ENCODE measurements at places on chromosomes 11 and 22.
A peak's percentile ranks its signal among the peaks of the same experiment; 100 is the strongest.

DNA sequence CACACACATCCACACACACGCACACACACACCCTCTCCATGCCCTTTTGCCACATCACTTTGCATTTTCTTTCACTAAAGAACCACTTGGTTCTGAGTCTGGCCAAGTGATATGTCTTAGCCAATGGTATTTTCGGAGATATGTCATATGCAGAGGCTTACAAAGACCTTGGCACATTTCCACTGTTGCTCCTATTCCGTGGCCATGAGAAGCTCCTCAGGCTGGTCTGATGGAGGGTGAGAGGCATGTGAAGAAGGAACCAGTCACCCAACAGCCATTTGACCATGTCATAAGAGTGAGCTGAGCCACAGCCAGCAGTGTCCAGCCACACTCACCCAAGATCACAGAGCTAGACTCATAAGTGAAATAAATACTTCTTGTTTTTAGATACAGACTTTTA lies 212.6 kb upstream of the NAV2 start:
- DNase-seq = no peak

DNA sequence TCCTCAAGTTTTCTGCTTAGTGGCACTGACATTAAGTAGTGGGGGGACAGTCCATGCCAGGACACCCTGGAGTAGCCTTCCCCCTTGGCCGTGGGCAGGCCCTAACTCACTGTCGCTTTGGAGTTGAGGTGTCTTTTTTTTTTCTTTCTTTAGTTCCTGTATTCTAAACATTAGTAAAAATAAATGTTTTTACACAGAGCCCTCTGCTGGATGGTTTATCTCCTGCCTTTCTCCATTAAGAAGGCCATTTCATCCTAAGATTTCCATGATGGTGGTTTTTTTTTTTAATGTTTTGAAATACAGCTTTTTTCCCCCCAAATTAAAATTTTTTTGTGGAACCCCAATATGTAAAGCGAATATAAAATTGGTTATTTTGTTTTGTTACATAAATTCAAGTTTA lies 1.8 kb upstream of the TIGD3 start:
- DNase-seq = no peak

- DNase-seq = no peak
Measured at GRCh38 chr22:40213478-40213877, 35.8 kb downstream of the TNRC6B start.

DNA sequence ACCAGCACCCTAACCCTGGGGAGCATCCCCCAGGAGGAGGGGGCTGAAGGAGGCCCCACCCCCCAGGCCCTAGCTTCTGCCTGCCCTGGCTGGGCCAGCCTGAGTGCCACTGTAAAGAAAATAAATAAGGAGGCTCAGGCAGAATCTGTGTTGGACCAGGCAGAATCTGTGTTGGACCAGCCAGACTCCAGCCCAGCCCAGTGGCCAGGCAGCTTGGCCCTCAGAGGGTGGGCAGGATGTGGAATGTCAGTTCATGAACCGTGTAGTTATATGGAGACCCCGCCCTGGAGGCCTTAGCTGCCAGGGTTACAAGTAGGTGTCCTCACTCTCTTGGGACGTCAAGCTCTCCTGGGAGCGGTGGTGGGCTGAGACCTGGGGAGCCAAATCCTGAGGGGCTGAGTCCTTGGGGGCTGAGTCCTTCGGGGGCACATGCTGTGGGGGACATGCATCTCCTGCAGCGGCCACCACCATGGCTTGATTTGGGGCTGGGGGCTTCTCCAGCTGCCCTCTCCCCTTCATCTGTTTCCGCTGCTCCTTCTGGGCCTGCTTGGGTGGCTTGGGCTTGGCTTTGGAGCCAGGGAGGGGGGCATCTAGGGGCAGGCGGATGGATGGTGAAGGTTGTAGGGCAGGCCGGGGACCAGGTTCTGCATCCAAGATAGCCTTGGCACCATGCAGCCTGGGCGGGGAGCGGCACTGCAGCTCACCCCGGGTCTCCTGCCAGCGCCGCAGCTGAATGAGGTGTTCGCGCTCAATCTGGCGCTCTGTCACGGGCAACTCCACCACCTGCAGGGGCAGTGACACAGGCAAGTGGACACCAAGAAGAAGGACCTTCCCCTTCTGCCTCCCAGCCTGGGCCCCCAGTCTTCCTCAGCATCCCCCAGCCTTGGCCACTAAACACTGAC lies 3.0 kb upstream of the CASTOR1 start:
- DNase-seq = no peak

GRCh38 chr11:61298663-61299244 lies 3.6 kb upstream of the VWCE start:
- DNase-seq = no peak

DNA sequence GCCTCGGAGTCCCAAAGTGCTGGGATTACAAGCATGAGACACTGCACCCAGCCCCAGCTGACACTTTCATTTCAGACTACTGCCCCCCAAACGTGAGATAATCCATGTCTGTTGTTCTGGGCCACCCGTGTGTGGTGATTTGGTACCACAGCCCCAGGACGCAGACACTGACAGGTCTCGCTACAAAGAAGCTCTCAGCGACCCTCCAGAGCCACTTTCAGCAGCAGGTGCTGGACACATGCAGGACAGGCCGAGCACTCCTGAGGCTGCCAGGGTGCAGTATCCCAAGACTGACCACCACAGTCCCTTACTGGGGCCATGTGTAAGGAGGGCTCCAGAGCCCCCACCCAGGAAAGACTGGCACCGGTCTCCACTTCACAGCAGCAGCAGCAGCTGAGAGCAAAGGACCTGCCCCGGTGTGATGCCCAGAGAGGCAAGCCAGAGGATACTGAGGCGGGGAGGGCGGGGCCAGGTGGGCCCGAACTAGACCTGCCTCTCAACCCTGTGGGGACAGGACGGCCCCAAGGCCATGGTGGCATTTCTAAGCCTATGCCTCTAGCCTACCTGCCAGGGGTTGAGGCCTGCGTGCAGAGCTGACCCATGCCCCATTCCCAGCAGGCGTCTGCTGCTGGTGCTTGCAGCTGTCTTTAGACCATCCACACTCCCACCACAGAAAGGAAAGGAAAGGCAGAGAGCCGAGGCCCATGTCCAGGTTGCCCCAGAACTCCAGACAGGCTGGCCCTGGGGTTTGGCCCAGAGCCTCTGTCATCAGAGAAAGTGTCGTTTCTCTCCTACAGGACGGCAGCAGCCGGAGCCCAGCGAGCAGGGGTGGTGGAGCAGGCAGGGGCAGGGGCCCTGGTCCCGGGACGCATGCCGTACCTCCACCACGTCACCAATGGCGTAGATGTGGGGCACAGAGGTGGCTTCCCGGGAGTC lies 28.0 kb upstream of the GNB1L start:
- DNase-seq = no peak

- DNase-seq = no peak
Measured at GRCh38 chr11:12472401-12473005, 95.1 kb downstream of the PARVA start.

- no peak for DNase-seq
Measured at GRCh38 chr11:125364121-125364826, 131.8 kb downstream of the FEZ1 start.

GRCh38 chr22:37187552-37187890 lies 526 bp downstream of the C1QTNF6 start:
- no peak for DNase-seq

- DNase-seq = no peak
Measured at GRCh38 chr11:45625611-45626010, 39.8 kb downstream of the CHST1 start.

DNA sequence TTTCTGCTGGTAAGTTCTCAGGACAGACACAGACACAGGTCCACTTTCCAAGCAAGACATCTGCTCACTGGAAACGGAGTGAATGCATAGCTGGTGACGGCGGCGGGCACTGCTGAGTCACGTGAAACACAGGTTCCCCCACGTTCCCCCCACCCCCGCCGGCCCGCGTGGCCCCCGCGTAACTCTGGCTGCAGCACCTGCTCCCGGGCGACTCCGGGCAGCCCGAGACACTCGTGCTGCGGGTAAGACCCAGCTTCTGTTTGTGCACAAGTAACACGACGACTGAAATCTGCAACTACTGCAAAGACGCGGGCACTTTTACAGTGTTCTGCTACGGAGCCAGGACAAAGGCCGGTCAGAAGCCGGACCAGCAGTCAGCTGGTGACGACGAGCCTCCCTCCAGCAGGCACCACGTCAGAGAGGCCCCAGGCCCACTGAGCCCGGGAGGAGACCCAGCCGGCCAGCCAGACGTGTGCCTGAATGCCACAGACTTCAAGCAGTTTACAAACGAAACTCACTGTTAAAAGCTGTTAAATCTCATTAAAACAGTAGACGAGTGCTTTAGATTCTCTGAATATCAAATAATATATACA lies 12.9 kb upstream of the ARFGAP3 start:
- no peak for DNase-seq

DNA sequence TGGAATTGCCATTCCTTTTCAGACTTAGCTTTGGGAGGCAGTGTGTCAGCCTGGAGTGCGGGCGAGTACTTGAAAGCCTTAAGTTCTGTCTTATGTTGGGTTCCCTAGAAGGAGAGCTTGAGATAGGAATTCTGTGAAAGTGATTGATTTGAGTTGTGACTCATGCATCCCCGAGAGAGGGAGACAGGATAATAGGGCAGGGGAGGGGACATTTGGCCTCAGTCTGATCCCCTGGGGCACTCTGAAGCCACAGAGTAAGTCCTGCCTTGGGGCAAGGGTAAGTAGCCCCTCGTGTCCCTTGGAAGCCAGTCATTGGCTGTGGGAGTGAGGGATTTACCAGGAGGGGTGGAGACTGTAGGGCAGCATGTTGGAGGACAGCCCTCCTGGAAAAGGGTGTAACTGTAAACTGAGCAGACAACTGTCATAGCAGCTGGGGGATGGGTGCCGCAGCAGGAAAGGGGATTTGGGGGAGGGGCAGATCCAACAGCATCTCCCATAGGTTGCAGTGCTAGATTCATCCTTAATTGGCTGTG lies 44.0 kb downstream of the KIAA1671 start:
- no peak for DNase-seq

- DNase-seq = no peak
Measured at GRCh38 chr11:43905813-43906241, 25.2 kb downstream of the ALKBH3 start.

DNA sequence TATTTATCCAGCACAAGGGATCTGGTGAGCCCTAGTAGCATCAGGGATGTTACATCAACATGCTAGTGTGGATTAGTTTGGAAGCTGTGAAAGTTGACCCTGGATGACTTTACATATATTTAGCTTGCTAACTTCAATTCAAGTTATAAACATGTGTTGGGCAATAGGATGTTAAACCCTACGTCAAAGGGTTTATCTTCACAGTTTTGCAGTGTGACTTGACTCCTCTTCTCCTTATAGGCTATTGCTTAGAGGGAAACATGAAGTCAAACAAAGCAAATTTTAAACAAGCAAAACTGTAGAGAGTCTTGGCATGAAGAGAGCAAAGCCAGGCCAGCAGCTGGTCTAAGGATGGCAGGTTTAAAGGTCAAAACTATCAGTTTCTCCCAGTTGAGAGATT lies 11.3 kb upstream of the CTSC start:
- no peak for DNase-seq

GRCh38 chr11:27040302-27041115 lies at the start of gene BBOX1:
Gene BBOX1, plus strand, starts transcription at chr11:27040815. Its CDS starts 14,616 bp downstream, at chr11:27055431.
- no peak for DNase-seq

- DNase-seq = peak; percentile 85
Measured at GRCh38 chr11:9003573-9004182, at the start of gene NRIP3. Gene NRIP3, minus strand, starts transcription at chr11:9004001. Its CDS starts 66 bp downstream, at chr11:9003935.

GRCh38 chr22:19207401-19207808 lies 28.9 kb upstream of the SLC25A1 start:
- no peak for DNase-seq

- DNase-seq = peak; percentile 80
Measured at GRCh38 chr22:41925783-41926460, 684 bp downstream of the TNFRSF13C start.

DNA sequence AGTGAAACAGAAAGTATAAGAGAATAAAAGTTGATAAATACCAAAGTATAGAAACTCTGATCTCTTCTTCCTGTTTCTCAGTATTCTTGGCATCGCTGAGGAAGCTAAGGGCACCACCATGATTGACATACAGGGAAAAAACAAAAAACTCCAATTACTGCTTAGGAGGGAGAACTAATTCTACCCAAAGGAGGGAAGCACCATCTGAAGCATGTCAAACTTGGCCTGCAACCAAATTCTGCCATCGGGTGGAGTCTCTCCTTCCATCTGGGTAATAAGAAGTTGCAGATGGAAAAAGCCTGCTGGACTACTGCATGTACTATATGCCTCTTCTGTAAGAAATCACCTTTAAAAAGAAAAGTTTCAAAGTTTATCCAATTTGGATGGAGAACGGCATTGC lies 30.5 kb upstream of the PPP2R1B start:
- no peak for DNase-seq

DNA sequence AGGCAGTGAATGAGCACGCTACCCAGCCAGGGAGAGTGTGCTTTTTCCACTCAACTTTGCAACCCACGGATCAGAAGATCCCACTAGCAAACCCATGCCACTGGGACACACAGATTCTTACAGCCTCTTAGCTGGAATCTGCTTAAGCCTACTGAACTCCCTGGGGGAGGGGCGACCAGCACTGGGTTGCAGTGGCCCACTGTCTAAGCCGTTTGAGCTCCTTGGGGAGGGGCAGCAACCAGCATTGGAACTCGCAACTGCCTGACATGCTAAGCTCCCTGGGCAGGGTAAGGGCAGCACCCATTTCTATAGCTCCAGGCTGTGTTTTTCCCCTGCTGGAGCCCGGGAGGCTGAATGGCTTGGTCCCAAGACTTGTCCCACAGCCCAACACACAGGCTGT lies 99.6 kb downstream of the FAM168A start:
- no peak for DNase-seq

DNA sequence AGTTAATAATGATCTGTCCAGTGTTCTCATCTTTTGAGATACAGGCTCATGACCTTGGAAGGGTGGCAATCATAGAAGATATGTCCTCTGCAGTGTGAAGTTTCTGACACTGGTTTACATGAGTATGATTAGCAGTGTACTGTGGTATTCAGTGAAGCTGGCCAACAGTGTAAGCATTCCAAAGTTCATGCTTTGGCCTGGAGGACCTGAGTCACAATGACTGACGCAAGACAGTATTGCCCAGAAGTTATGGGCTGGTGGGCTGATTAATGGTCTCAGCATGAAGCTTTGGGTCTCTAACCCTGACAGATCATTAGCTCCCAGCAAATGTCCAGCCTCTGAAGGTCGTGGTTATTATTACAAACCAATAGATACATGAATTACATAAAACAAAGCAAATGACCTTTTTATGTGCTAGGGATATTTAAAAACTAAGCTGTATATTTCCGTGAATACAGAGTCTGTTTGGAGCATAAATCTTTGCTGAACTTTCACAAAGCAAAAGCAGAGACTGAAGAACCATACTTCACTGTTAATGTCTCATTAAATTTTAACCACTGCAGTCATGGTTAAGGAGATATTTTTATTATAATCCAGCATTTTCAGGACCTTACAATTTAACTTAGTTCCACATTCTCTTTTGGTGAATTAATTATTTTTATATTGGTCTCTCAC lies 28.3 kb upstream of the USP47 start:
- DNase-seq = no peak
